ENCODE measurements at places on chromosomes 7 and 10.
A peak's percentile ranks its signal among the peaks of the same experiment; 100 is the strongest.

GRCh38 chr10:24469993-24470392 is 253.7 kb downstream of the ARHGAP21 start:
- no peak for DNase-seq

GRCh38 chr7:35729061-35729783 is 34.3 kb upstream of the HERPUD2 start:
- DNase-seq: peak; percentile 65

DNA sequence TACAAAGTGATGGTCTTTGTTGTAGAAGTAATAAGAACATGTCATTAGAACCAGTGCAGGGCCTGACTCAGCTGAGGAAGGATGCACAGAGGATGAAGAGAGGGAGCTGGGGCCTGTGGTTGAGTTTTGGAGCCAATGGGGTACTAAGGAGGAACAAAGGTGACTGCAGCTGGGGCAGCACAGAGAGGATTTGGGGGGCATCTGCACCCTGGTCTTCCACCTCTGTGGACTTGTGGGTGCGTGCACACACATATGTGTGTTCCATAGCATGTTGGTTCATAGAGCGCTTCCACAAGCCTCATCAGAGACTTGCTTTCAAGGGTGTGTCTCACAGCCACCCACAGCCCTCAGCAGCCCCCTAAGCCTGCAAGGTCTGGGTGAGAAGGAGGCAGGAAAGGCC is 650.3 kb upstream of the MGMT start:
- DNase-seq: no peak

- peak; percentile 34 for DNase-seq
These were observed 40.7 kb downstream of the ATE1 start for GRCh38 chr10:121886997-121887622.

- no peak for DNase-seq
These were observed 2.3 kb downstream of the ERLIN1 start for GRCh38 chr10:100183481-100183880.

Data from CD4-positive, alpha-beta T cell treated with Interleukin-10 for 1 hour (primary cell).